Activated CD8-positive, alpha-beta memory T cell treated with anti-CD3 and anti-CD28 coated beads, Interleukin-2, amount 10 ng/mL, durations not matched to agents 7 days and 5 days (primary cell): ENCODE measurements at places on chromosomes 2 and 18. TPM values are rescaled to one million over a fixed set of nuclear protein-coding genes. Genes with fewer than 3 reads are reported as not detected.

DNA sequence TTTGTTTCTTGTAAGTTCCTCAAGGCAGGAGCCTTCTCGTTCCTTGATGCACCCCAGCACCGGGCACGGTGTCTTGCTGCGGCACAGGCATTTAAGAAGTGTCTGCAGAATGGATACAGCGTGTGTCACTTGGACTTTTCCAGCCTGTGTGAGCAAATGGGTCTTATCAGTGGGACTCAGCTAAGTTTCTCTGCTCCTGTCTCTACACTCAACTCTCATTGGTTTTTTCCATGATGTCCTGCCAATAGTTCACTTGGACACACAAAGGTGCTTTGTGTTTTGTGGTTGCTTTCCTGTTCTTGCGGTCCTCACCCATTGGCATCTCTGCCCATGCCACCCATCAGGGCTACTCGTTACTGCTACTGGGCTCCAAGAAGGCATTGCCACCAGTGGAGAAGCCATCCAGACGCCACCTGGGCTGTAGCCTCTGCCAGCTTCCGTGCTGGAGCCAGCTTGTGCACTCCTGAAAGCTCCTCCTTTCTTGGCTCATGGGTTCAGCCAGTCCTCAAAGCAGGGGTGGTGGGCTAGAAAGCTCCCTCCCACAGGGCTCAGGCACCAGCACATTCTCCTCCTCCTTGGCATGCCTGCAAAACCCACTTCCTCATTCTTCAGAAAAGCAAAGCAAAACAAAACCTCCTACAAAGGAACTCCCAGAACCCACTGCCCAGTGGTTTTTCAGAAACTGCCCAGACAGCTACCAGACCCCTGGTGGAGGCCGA lies 41.4 kb downstream of the IL1R2 start:
- peak overlapping the region; percentile 62 for H3K27ac ChIP-seq
- H3K27me3 ChIP-seq: no peaks in the 10 kb centered on the region
- no peak for DNase-seq
- H3K4me1 ChIP-seq: peaks cover 38% of the 10 kb centered on the region
- H3K36me3 ChIP-seq: peaks cover 8% of the 10 kb centered on the region
- H3K4me3 ChIP-seq: no peak overlapping the region

LMAN2L gene
- total RNA-seq: 7.5 TPM

DNA sequence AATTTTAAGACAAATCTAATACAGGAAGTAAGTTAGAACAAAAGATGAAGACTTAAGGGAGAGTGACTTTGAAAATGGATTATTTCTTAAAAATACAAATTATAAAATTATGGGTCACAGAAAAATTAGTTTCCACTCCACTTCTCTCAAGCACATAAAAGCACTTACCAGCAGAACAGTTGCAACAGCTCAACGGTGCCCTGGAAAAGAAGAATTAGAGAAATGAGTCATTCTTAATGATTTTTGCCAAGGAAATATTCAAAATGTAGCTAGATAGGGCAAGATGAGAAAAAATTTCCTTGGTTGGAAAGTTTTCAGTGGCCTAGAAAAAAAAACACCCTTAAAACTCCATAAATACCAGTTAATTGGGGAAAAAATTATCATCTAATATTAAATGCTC lies 2185.6 kb upstream of the CELF4 start:
- DNase-seq: no peak
- H3K4me1 ChIP-seq: no peaks in the 10 kb centered on the region
- no peaks in the 10 kb centered on the region for H3K36me3 ChIP-seq
- H3K27me3 ChIP-seq: no peaks in the 10 kb centered on the region

- no peak overlapping the region for H3K4me3 ChIP-seq
- H3K27me3 ChIP-seq: peaks cover 3% of the 10 kb centered on the region
- no peaks in the 10 kb centered on the region for H3K36me3 ChIP-seq
- peaks cover 2% of the 10 kb centered on the region for H3K4me1 ChIP-seq
Measured at GRCh38 chr2:63698786-63699548, 110.2 kb downstream of the MDH1 start.

DNA sequence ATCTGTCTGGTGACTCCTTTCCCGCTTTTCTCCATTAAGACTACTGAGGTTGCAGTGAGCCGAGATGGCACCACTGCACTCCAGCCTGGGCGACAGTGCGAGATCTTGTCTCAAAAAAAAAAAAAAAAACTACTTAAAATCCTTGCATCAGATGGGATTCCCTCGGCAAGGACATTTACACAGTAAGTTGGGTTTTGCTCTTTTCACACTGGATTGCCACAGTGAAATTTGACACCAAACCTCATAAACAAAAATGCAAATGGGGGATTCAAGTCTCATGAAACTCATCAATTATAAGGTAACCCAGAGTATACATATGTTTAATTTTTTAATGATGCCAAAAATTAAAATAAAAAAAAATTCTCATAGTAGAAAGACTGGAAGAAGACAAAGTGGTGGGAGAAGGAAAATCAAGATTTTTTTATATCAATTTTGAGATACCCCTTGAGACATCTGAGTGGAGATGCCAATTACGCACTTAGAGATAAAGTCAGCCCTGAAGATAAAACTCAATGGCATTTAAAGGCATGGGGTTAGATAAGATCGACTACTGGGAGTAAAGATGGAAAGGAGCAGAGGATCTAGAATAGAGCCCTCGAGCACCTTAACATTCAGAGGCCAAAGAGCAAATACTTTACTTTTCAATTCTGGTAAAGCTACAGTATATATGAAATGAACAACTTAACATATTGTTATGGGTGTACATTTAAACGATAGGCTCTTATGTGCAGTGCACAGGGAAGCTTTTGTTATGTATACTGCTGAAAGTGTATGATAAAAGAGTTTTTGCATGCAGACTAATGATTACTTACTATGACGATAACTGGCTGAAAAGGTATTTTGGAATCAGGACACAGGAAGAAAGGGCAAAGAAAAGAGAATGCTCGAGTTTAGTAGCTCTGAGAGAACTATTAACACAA lies 37.6 kb downstream of the CHMP3 start:
- no peaks in the 10 kb centered on the region for H3K27me3 ChIP-seq
- no peak for DNase-seq
- peaks cover 28% of the 10 kb centered on the region for H3K36me3 ChIP-seq
- no peak overlapping the region for H3K27ac ChIP-seq
- H3K4me1 ChIP-seq: no peaks in the 10 kb centered on the region

UGT1A5 gene
- not detected for total RNA-seq

DNA sequence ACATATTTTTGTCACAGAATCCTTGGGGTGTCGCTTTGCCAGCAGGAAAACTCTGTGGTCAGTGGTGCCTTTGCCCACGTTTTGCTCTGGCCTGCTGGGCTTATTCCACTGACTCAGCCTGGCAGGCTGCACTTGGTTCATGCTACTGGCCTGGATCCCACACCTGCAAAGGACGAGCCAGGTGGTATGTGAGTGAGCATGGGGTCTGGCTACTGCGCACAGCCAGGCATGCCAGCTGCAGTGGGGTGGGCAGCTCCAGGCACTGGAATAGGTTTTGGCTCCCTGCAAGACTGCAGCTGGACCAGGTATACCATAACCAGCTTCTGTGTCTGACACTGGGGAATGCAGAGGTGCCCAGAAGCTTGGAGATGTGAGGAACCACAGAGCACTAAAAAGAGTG lies 197.9 kb upstream of the VRK2 start:
- H3K4me1 ChIP-seq: no peaks in the 10 kb centered on the region
- peaks cover 3% of the 10 kb centered on the region for H3K27me3 ChIP-seq
- no peaks in the 10 kb centered on the region for H3K36me3 ChIP-seq

DNA sequence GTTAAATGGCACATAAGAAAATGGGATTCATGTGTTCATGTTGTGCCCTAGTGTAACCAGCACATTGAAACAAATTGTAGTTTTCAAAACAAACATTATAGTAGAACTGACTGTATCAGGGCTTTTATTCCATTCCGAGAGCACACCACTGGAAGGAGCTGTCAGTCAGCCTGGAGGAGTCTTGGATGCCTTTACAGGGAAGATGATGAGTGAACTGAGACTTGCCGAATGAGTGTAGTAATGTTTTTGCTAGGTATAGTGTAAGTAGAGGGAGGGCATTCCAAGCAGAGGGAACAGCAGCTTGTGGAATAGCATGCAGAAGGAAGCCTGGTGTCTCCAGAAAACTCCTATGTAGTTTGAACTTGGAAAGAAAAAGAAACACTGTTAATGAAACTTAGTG lies 183.5 kb downstream of the MCFD2 start:
- H3K4me3 ChIP-seq: no peak overlapping the region
- no peak for DNase-seq
- H3K27ac ChIP-seq: no peak overlapping the region
- H3K4me1 ChIP-seq: peaks cover 9% of the 10 kb centered on the region
- H3K36me3 ChIP-seq: peaks cover 20% of the 10 kb centered on the region

GRCh38 chr2:199739413-199740110 lies 111.4 kb downstream of the FTCDNL1 start:
- H3K4me3 ChIP-seq: no peak overlapping the region
- no peaks in the 10 kb centered on the region for H3K36me3 ChIP-seq
- no peak overlapping the region for H3K27ac ChIP-seq
- peaks cover 38% of the 10 kb centered on the region for H3K27me3 ChIP-seq
- DNase-seq: peak; percentile 66
